ENCODE measurements at places on chromosomes 4 and X. TPM values are rescaled to one million over a fixed set of nuclear protein-coding genes. Genes with fewer than 3 reads are reported as not detected.

Gene PABPC5
- total RNA-seq, result not detected

Gene AKAP14
- not detected for total RNA-seq

Gene FTSJ1
- 60.2 TPM for total RNA-seq

Gene FAM236B
- not detected for total RNA-seq

Gene ZXDA
- 11.5 TPM for total RNA-seq

Gene COL4A6
- 0.22 TPM for total RNA-seq

Gene PASD1
- total RNA-seq, result not detected

Gene SEPTIN11
- total RNA-seq, result 21.4 TPM

Gene GNRHR
- total RNA-seq, result not detected

Gene MAGEC1
- not detected for total RNA-seq

Gene GAGE12E
- total RNA-seq, result not detected

Gene RNF175
- total RNA-seq, result 1.8 TPM

Gene LINC00632
- total RNA-seq, result 7.3 TPM

Gene TMSB15A
- not detected for total RNA-seq

Gene IL1RAPL2
- not detected for total RNA-seq

DNA sequence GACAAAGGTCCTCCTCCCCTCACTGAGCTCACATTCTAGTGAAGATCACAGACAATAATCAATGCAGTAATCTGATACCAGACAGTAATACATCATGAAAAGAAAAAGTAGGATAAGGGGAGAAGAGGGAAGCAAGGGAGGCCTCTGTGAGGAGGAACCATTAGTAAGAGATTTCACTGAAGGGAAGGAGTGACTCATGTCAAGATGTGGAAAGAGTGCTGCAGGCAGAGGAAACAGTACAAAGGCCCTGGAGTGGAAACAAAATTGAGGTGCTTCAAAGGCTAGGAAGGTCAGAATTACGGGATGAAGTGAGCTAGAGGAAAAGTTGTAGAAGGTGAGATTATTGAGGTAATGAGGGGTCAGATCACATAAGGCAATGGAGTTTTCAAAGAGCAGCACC is 38.1 kb downstream of the LAMTOR3 start:
- H3K36me3 ChIP-seq, result peaks cover 10% of the 10 kb centered on the region
- H3K4me1 ChIP-seq, result no peaks in the 10 kb centered on the region
- peak overlapping the region; percentile 40 for H3K27ac ChIP-seq
- no peak overlapping the region for H3K4me3 ChIP-seq
- no peak for DNase-seq
- no peaks in the 10 kb centered on the region for H3K27me3 ChIP-seq

- H3K27ac ChIP-seq, result no peak overlapping the region
- DNase-seq, result no peak
- no peaks in the 10 kb centered on the region for H3K4me1 ChIP-seq
- peaks cover 27% of the 10 kb centered on the region for H3K27me3 ChIP-seq
- H3K36me3 ChIP-seq, result no peaks in the 10 kb centered on the region
- no peak overlapping the region for H3K4me3 ChIP-seq
These were observed 90.9 kb downstream of the CPZ start for GRCh38 chr4:8683462-8683861.

DNA sequence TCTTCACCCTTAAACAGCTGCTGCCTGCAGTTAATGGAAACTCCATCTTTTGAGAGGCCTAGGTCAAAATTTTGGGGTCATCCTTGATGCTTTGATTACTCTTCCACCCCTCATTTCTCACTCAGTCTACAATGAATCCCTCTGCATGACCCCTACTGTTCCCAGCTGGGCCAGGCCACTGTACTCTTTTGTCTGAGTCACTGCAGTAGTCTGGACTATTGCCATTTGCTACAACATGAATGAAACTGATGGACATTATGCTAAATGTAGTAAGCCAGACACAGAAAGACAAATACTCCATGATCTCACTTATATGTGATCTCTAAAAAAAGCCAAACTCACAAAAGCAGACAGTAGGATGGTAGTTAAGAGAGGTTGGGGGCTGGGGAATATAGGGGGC is 28.3 kb downstream of the STK32B start:
- H3K27me3 ChIP-seq, result no peaks in the 10 kb centered on the region
- no peaks in the 10 kb centered on the region for H3K4me1 ChIP-seq
- DNase-seq, result no peak
- no peak overlapping the region for H3K27ac ChIP-seq
- no peaks in the 10 kb centered on the region for H3K36me3 ChIP-seq

DNA sequence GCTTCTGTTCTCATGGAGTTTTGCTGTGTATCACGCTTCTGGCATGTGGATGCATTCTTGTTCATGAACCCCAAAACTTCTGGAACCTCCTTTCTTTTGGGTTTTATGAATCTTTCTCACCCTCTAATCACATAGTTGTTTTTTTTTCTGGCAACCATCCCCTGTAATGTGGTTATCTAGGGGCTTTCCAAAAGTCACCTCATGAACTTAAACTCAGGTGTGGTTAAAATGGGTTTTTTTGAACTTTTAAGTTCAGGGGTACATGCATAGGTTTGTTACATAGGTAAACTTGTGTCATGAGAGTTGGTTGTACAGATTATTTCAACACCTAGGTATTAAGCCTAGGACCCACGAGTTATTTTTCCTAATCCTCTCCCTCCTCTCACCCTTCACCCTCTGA is 1099.4 kb upstream of the SLIT2 start:
- H3K4me1 ChIP-seq, result no peaks in the 10 kb centered on the region
- H3K36me3 ChIP-seq, result no peaks in the 10 kb centered on the region
- H3K27ac ChIP-seq, result no peak overlapping the region

- peaks cover 15% of the 10 kb centered on the region for H3K36me3 ChIP-seq
- no peak for DNase-seq
- H3K4me1 ChIP-seq, result no peaks in the 10 kb centered on the region
- H3K4me3 ChIP-seq, result peak overlapping the region; percentile 79
These were observed 929 bp downstream of the ZBTB33 start for GRCh38 chrX:120251471-120252011.

- no peak overlapping the region for H3K4me3 ChIP-seq
- H3K27me3 ChIP-seq, result no peaks in the 10 kb centered on the region
- H3K27ac ChIP-seq, result no peak overlapping the region
- DNase-seq, result no peak
- peaks cover 26% of the 10 kb centered on the region for H3K4me1 ChIP-seq
These were observed 19.5 kb downstream of the MID1IP1 start for GRCh38 chrX:38820751-38821150.

DNA sequence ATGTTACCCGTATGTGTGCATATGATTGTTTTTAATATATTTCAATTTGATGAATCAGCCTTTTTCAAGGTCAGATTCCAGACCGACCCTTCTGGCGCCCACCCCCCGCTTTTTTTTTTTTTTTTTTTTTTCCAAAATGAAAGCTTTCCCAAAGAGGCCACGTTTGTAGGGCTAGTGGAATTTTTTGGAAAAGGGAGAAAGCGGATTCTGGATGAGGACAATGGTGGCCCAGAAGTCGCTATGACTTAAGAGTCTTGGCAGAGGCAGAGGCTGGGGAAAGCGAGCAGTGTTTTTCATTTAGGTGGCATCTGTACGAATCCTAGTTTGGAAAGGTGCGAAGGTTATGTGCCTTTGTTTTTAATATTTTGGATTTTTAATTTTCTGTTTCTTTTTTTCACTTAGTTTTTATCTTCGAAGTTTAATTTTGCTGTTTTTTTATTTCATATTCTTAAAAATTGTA is 14.6 kb downstream of the NDUFB11 start:
- H3K27ac ChIP-seq, result peak overlapping the region; percentile 51
- H3K27me3 ChIP-seq, result no peaks in the 10 kb centered on the region
- DNase-seq, result no peak
- no peak overlapping the region for H3K4me3 ChIP-seq
- no peaks in the 10 kb centered on the region for H3K36me3 ChIP-seq

GRCh38 chr4:22414833-22415232 is 101.0 kb downstream of the ADGRA3 start:
- no peaks in the 10 kb centered on the region for H3K27me3 ChIP-seq
- no peaks in the 10 kb centered on the region for H3K4me1 ChIP-seq
- no peak overlapping the region for H3K27ac ChIP-seq
- no peak overlapping the region for H3K4me3 ChIP-seq

GRCh38 chr4:77232653-77233052 is 75.6 kb downstream of the CCNG2 start:
- no peaks in the 10 kb centered on the region for H3K4me1 ChIP-seq
- no peak overlapping the region for H3K27ac ChIP-seq
- no peak for DNase-seq

GRCh38 chrX:40694802-40695201 is 40.5 kb downstream of the MED14 start:
- peaks cover 20% of the 10 kb centered on the region for H3K36me3 ChIP-seq
- no peaks in the 10 kb centered on the region for H3K4me1 ChIP-seq
- no peak overlapping the region for H3K27ac ChIP-seq

DNA sequence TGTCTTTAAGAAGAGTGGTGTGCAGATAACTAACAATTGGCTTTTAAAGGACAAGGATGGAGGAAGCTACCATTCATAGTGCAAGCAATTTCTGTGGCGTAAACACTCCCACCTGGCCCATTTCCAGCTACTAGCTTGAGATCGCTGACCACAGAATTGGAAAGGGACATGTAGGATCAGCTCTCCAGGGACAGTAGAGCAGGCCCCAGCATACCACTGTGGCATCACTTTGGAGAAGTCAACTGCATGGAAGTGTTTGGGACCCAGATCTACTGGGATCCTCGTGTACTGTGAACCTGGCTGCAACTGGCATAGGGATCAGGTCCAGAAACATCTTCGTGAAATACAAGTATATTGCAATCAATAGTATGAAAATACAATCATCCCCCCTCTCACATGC is 515.0 kb downstream of the INPP4B start:
- H3K4me1 ChIP-seq, result peaks cover 12% of the 10 kb centered on the region
- peaks cover 2% of the 10 kb centered on the region for H3K36me3 ChIP-seq
- no peak overlapping the region for H3K27ac ChIP-seq

- no peaks in the 10 kb centered on the region for H3K4me1 ChIP-seq
- no peak overlapping the region for H3K4me3 ChIP-seq
- no peaks in the 10 kb centered on the region for H3K36me3 ChIP-seq
- H3K27me3 ChIP-seq, result peaks cover 2% of the 10 kb centered on the region
- no peak for DNase-seq
These were observed 201.9 kb upstream of the AGTR2 start for GRCh38 chrX:115968436-115969252.

DNA sequence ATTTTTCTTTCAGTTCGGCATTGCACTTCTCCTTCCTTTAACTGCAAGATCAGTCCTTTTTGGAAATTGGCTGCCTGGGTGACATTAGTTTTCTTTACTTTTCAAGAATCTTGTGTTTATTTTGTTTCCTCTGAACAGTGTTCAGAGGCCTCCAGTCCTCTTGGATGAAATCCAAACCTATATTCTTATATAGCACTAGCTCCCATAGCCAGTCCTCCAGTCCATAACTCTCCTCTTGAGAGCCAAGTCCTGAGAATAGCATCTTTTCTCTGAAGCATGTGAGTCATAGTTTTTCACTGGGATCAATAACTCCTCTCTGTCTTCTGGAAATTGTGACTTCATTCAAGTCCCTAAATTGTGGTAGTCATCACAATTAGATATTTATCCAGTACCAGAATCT is 357.5 kb downstream of the RAPGEF2 start:
- no peaks in the 10 kb centered on the region for H3K36me3 ChIP-seq
- no peaks in the 10 kb centered on the region for H3K4me1 ChIP-seq
- no peak overlapping the region for H3K27ac ChIP-seq
- no peaks in the 10 kb centered on the region for H3K27me3 ChIP-seq
- H3K4me3 ChIP-seq, result no peak overlapping the region
- no peak for DNase-seq

DNA sequence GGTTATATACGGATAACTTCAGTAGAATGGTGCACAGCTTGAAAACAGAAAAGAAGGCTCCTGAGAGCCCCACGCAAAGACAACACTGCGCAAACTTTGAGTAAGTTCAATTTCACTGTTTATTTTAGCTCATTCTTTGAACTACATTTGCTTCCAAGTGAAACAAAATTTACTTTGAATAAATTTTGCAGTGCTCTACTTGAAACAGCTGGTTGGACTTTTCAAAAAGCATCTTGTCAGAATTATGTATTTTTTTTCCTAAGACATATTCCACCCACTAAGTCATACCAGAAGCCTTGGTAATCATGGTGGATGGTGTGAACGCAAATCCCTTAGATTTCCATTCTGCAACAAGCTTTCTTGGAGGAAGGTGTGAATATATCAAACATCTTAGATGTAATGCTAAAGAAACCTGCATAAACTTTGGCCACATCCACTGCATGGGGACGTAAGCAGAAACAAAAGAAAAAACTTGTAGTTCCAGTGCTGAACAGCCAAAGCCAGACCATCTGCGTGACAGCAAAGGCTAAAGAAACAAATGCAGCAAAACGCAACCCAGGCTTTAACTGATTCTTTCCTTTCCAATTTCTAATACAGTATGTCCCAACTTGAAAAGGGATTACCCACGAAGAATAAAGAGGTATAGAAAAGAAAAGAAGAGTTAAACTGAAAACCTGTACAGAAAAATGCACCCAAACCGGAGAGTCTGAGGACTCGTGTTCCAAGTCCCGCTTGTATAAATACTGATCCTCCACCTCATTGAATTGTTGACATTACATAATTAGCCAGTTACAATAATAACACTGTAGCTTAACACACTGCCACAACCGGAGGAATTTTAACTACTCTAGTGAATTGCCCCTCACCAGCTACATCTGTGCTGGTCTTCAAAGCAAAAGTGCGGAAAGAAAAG is 90.9 kb downstream of the SH3RF1 start:
- DNase-seq, result no peak
- H3K27me3 ChIP-seq, result no peaks in the 10 kb centered on the region
- H3K4me3 ChIP-seq, result no peak overlapping the region
- no peak overlapping the region for H3K27ac ChIP-seq

DNA sequence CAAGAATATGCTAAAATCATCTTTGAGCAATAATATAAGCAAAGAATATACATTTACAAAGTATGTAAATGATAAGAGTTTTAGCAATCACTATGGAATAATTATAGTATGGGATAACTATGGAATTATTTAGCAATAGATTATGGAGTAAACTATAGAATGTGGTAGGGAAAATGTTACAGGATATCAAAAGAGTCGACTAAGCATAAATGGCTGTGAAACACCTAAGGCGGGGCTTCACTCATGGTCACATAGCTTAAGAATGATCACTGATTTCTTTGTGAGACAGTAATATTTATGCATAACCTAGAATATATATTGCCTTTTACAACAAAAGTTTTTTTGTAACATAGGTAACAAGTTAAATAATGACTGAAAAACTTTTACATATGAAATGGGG is 2049.7 kb downstream of the ARAP2 start:
- H3K27ac ChIP-seq, result no peak overlapping the region
- no peak for DNase-seq
- H3K4me1 ChIP-seq, result no peaks in the 10 kb centered on the region
- no peak overlapping the region for H3K4me3 ChIP-seq

DNA sequence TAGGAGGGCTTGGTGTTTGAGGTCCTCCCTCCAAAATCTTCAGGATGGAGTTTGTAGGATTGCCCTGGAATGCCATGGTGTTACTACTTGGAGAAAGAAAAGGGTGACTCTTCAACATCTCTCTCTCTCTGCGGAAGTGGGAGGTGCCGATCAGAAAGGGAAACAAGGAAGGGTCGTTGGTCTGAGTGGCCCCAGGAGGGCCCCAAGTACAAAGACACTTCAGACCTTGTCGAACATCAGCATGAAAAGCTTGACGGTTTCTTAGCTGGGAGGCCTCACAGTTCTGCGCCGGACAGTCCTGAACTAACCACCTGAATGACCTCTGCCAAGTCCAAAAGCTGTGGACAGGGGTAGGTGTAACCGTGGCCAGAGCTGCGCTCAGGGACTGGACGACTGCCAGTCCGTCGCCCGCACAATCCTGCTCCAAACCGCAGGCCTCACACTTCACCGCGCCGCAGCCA is 646 bp upstream of the GSX2 start:
- H3K4me1 ChIP-seq, result peaks cover 19% of the 10 kb centered on the region
- no peak for DNase-seq
- H3K27ac ChIP-seq, result no peak overlapping the region
- H3K36me3 ChIP-seq, result no peaks in the 10 kb centered on the region

GRCh38 chr4:128288689-128289106 is 1.1 kb upstream of the PGRMC2 start:
- no peaks in the 10 kb centered on the region for H3K36me3 ChIP-seq
- peak; percentile 30 for DNase-seq
- H3K4me1 ChIP-seq, result peaks cover 22% of the 10 kb centered on the region
- H3K4me3 ChIP-seq, result peak overlapping the region; percentile 51
